ENCODE measurements at places on chromosomes 1 and 21.

DNA sequence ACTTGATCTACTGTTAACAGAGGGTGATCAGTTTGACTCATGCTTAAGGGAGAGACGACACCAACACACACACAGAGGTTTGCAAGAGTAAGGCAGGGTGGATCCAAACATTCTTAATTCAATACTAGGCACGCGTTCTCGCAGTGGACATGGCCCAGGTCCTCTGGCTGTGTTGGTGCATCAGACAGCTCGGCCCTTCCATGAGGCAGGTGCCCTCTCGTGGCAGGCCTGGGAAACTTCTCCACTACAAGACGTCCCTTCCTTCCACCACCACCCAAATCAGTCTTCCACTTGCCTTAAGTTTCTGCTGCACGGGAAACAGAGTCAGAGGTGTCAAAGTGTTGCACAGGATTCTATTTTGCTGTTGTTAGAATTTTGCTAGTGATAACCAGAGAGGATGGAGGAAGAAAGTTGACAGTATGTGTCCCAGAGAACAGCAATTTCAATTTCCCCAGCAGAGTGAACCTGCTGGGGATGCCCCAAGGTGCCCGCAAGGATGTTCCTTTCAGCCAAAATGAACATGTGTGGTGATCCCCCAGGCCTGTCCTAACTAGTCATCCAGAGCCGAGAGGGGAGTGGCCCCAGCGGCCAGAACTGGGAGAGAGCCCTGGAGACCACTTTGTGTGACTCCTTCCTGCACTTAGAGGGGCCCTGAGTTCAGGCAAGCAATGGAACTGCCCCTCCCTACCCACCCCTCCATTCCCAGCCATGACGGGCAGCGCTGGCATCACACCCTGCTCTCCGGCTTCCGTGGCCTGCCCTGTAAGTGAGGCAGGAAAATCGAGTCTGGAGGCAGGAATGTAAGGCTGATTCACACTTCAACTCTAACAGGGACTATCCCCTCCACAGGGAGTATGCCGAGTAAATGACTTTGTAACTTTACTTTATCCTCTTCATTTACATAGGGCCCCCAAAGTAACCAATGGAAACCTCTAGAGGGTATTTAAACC is 34.8 kb downstream of the MX1 start:
- peak; percentile 84 for ATAC-seq

DNA sequence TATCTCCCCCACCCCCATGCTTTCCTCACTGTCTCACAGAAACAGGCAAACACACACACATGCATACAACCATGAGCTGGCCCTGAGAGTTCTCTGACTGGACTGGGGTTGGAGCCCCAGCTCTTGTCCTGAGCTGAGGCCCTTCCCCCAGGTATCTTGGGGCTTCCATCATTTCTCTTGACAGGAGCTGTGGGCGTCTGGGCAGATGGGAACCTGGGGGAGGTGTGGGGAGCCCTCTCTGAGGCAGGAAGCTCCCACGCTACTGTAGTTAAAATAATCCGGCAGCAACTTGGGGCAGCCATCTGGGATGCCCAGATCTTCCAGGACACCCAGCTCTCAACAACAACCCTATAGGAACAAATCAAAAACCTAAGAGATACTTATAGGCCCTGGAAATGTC is 2.7 kb upstream of the KIF21B start:
- ATAC-seq = no peak

DNA sequence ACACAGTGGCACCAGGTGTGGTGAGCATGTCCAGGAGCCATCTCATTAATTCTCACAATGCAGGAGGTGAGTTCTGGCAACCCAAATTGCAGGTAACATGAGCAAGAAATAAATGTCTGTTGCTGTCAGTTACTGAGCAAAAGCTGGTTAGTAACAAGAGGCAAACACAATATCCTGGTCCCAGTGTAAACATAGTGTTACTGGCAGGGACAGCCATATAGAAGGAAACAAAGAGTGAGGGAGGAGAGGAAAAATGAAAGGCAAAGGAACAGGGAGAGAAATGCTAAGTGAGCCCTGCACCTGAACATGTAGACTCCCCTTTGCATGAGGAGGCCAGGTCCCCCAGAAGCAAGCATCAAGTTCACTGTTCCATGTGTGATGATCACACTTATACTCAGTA is 203.6 kb downstream of the TRABD2B start:
- ATAC-seq = no peak

DNA sequence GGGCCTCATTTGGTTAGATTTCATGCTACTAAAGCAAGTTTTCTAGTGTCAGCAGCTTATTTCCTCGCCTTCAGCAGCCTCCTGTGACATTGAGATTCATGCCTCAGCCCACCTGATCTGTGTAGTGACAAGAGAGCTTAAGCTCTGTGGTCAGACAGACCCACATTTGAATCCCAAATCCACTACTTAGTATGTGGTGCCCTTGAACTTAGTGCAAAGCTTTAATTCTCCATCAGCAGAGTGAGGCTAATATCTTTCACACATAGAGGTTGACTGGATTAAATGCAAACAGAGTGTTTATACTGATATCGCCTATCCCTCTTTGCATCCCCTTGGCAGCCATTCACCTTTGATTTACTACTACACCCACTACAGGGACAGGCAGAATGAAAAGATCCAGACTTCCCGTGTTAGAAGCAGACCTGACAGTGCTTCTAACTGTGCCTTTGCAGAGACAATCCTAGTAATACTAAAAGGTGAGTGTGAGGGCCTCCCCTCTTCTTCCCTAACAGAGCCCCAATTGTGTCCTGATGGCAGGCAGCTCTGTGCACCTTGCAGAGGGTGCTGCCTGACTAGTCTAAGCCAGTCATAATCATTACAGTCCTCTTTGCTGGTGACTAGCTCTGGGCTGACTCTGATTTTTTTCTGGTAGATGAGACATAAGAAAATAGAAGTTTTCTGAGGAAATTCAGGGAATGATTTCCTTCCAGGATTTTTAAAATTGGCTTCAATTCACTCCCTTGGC is 264.0 kb downstream of the CTH start:
- ATAC-seq = no peak

- ATAC-seq = no peak
Observed at GRCh38 chr1:116966791-116967190, 34.8 kb upstream of the CD101 start.

Data from gastroesophageal sphincter (tissue), 4 donors.